ENCODE measurements at places on chromosomes 12 and 14. TPM values are rescaled to one million over a fixed set of nuclear protein-coding genes. Genes with fewer than 3 reads are reported as not detected.
A peak's percentile ranks its signal among the peaks of the same experiment; 100 is the strongest.

DNA sequence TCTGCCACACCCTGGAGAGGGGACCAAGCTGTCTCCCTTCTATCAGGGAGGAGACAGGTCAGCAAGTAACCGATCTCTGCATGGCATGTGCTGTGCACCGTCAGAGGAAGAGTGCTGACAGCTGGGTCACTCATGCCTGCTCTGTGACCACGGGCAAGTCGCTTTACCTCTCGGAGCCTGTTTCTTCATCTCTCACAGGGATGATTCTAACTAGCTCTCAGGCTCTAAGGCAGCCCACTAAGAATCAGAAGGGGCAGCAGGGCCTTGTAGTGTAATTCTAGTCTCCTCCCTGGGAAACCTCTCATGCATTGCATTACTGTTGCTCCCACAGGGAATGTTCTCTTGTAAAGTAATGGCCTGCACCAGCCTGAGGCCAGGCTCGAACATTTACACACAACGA is 11.9 kb downstream of the CD9 start:
- no peak for DNase-seq

DNA sequence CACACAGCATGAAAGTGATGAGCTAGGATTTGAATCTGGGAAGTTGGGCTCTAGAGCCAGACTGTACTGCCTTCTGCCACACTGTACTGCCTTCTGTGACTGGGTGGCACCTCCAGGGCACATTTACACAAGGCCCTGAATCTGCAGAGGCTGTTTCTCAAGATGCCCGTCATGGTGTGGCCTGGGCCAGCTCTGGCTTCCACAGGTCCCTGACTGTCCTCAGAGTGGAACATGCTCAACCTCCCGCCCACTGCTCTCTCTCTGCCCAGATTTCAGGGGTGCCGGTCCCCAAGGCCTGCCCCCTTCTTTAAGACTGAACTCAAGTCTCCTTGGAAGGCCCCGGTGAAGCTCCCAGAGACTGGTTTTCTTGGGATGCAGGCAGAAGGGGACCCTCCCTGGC is 50.2 kb downstream of the C14orf132 start:
- DNase-seq = no peak

GRCh38 chr14:94128216-94128839 is 1.1 kb downstream of the IFI27L2 start:
- no peak for DNase-seq

DNA sequence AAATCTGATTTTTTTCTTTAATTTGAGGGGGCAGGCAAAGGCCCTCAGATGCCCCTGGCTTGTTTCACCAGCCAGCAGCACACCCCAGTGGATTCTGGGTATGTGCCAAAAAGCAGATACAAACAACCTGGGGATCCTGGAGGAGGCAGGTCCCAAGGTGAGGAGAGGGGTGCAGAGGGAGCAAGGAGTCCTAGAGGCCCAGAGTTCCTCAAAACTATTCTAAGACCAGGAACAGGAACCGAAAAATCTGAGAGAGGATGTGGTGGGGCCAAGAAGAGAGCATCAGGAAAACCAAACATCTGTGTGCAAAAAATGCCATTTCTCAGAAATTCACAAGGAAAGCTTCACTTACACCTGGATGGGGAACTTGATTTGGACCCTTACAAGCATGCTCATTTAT is 8.2 kb downstream of the KCNA5 start:
- no peak for DNase-seq

DNA sequence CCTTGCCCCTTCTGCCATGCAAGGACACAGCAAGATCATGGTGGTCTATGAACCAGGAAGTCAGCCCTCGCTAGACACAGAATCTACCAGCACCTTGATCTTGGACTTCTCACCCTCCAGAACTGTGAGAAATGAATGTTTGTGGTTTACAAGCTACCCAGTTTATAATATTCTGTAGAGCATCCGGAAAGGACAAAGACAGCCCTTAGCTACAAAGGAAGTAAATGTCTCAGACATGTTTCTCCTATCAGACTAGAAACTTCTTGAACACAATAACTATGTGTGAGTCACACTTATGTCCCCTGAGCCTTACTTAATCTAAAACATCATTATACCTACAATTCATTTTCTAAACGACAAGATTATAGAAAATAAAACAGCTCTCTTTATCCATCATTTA is 176.7 kb downstream of the KLHL28 start:
- no peak for DNase-seq

DNA sequence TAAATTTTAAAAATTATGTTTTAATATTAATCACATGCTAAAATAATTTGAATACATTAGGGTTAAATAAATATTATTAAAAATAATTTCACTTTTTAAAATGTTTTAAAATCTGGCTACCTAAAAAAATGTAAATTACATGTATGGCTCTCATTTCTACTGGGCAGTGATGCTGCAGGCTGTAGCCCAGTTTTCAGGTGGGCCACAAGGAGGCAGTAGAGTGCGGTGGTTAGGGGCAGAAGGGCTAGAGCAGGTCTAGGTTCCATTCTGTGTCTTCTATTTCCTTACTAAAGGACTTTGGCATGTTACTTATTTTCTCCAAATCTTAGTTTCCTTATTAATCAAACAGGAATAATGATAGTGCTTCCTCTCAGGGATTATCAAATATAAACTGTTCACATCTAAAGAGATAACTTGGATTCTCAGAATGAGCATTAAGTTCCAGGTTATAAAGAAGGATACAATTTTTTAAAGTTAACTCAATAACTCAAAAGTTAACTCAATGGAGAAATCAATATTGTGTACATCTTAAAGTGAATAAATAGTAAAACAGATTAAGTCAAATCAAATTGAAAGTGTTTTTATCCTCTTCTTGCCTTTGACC is 54.9 kb upstream of the OVCH1 start:
- DNase-seq = no peak

- no peak for DNase-seq
These were observed 236.3 kb downstream of the GALC start for GRCh38 chr14:87756661-87757060.

GRCh38 chr12:75658901-75659823 is 147.8 kb upstream of the KRR1 start:
- no peak for DNase-seq

GRCh38 chr12:3275171-3276041 is 198.2 kb downstream of the TSPAN9 start:
- DNase-seq = peak; percentile 84

GRCh38 chr12:75953312-75953906 is 78.2 kb downstream of the PHLDA1 start:
- DNase-seq = no peak

Gene NTS
- 1.2 TPM for total RNA-seq

Gene COX8C
- total RNA-seq = not detected

Data from cerebellum (tissue), 4 donors.